ENCODE measurements at places on chromosomes 5 and 9.

GRCh38 chr9:116506685-116507084, 180.4 kb upstream of the TRIM32 start:
- DNase-seq = no peak

DNA sequence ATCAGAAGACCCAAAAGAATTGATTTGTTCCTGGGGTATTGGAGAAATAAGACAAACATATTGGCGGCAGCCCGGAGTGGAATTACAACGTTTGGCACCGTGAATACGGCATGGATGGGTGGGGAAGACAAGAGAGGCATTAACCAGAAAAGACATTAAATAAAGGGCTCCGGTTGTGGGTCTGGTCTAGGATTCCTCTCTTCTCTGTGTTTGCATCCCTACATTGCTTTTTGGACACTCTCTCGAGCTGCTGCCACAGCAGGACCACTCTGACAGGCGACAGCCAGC, 138.7 kb upstream of the PALM2AKAP2 start:
- no peak for DNase-seq

DNA sequence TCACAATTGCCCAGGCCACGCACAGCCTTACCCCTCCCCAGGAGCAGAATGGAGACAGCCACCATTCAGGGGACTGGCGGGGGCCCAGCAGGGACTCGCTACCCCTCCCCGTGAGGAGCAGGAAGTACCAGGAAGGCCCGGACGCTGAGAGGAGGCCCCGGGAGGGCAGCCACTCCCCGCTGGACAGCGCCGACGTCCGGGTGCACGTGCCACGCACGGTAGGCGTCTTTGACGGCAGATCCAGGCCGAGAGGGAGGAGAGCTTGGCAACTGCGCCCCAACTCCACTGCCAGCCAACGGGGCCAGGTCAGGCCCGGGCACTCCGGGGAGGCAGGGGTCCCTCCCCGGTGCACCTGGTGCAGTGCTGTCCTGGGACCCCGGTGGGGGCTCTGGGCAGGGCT, 14.0 kb downstream of the DNLZ start:
- no peak for DNase-seq

- DNase-seq = no peak
Observed at GRCh38 chr5:8150791-8151190, 281.8 kb downstream of the MTRR start.

- no peak for DNase-seq
Observed at GRCh38 chr5:59596586-59597350, 296.8 kb downstream of the PDE4D start.
